NAMALWA (cell line): ENCODE measurements at places on chromosomes 2 and 18.

GRCh38 chr18:12330766-12331165 lies 22.7 kb downstream of the TUBB6 start:
- no peak for DNase-seq

DNA sequence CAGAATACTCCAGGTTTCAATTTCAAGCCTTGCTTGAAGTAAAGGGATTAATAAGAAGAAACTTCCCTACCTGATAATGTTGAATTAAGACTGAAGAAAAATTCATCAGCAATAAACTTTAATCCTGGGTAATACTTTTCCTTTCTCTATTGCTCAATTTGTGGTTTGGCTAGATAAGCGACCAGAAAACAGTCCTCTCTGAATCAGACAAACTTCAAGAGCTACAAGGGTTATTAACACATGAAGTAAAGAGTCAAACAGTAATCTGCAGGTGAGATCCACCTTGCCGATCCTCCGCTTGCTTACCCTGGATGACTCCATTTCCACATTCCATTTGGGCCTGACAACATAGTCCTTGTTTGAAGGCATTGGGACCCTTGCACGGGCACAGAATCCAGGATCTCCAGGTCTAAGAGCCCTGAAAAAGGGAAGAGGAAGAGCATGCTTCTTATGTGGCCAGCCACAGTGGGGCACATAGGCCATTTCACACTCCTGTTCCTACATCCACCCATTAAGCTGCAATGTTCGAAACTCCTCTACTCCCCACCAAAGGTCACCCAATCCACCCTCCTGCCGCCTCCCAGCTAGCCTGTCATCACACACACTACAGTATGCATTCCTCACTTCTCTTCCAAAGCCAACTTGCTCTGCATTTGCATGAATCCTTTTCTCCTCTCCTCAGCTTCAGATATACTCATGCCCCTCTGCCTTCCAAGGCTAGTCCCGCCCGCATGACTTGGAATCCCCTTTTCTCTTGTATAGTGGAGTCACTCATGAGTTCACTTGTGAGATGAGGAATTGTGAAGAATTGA lies 39.8 kb downstream of the IWS1 start:
- DNase-seq: no peak

DNA sequence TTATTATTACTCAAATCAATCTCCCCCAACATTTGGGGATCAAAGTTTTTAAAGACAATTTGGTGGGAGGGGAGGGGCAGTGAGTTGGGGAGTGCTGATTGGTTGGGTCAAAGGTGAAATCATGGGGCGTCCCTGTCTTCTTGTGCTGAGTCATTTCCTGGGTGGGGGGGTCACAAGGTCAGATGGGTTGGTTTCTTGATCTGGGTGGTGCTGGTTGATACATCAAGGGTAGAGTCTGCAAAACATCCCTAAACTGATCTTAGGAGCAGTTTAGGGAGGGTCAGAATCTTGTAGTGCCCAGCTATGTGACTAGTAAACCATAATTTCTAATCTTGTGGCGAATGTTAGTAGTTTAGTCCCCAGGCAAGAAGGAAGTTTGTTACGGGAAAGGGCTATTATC lies 67.4 kb downstream of the MOGAT1 start:
- DNase-seq: no peak

- DNase-seq: no peak
Measured at GRCh38 chr2:232976176-232976575, 36.9 kb downstream of the NGEF start.

GRCh38 chr2:100017633-100018032 lies 124.8 kb downstream of the AFF3 start:
- DNase-seq: no peak

- no peak for DNase-seq
Measured at GRCh38 chr18:68439642-68440041, 275.3 kb downstream of the TMX3 start.

DNA sequence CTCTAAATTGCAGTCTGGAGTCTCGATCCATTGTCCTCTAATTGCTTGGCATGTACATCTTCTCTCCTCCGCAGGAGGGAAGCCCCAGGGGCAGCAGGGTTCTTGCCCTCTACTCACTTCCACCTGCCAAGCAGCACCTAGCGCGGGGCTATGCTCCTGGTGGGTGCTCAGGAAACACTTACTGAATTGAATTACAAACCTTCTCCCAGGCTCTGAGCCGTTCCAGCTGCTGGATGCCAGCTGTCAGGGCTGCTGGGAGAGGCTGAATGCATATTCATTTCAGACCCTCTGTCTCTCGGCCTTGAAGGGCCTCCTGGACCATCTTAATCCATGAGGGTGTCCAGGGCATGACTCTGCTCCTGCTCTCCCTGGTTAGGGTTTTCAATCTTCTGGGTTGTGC lies 94.0 kb downstream of the CELF4 start:
- no peak for DNase-seq

GRCh38 chr2:239143858-239144712 lies 256.7 kb downstream of the HDAC4 start:
- peak; percentile 35 for DNase-seq

DNA sequence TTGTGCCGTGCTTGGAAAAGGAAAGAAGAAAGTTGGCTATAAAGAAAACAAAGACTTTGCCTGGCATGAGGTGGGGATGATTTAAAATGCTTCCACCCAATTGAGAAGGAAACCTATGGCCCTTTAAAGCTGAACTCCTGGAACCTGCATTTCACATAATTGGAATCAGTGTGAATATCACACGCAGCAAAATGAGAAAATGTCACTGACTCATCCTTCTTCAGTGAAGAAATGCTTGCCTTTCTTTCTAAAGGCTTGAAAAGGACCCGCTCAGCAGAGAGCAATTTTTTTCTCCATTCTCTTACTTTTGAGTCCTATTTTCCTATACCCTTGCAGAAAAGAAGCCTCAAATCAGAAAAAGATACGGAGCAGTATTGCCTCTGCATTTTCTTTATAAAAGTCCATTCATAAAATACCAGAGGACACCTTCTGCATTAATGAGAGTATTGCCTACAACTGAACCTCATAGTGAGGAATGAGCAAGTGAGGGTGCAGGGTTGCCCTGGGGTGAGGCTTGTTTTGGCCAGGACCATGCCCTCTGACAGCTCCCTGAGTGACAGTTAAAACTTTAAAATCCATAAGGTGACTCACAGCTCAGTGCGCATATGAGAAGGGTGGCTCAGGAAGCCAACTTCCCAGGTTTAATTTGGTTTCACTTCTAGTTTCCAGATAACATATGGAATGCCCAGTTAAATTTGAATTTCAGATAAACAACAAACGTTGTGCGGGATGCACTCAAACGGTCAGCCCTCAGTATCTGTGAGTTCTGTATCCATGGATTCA lies 191.9 kb upstream of the GYPC start:
- no peak for DNase-seq

DNA sequence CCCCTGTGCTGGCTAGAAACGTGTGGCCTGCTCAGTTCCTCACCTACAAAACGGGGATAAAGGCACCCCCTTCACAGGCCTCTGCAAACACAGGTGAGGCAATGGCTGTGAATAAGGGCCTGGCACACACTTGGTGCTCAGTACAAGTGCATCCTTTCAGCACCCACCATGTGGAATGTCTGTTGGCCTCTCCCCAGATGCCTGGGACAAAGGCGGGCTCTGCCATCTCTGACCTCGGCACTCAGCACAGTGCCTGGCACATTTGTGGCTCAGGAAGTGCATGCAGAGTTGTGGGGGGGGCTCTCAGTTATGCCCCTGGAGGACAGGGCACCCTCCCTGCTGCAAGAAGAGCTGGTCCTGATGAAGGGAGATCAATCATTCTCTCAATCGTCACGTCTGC lies 224.6 kb upstream of the RAB6C start:
- DNase-seq: no peak

DNA sequence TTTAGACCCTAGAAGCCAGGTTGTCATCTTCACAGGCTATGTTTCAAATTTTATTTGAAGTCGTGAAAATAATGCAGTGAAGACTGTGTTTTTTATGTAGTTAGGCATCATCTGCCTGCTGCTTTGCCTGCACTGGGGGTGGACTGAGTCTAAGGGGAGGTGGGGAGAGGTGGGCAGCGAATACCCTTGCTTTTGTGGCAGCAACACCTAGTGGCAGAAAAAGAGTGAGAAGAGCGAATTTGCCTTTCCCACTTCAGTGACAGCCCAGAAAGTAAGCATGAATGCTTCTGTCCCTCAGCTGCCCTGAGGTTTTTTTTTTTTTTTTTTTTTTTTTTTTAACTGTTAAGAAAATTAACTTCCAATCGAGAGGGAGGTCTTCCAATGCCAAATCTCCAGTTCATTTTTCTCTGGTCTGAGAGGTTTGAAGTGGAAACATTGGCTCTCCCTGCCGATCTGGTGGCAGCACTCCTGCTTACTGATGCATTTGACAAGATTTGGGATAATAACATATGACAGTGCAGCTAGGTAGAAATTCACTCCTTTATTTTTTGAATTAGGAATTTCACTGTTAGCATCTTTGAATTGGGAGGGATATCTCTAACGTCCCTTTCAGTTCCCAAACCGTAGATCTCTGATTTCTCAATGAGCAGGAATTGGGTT lies 60.3 kb upstream of the LYPD6B start:
- DNase-seq: peak; percentile 11

DNA sequence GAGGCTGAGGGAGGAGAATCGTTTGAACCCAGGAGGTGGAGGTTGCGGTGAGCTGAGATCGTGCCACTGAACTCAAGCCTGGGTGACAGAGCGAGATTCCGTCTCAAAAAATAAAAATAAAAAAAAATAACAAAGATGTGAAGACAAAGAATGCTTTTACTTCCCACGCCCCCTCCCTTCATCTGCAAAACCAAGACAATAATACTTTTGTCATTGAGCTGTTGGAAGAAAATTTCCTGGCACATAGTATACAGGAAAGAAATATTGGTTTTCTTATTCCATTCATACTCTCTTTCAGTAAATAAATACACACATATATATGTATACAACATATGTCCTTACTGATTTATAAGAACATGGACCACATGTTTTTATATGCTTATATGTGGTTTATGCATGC lies 12.2 kb downstream of the GREB1 start:
- DNase-seq: no peak
